Fibroblast of lung (primary cell): ENCODE measurements at places on chromosomes 11 and 22. TPM values are rescaled to one million over a fixed set of nuclear protein-coding genes. Genes with fewer than 3 reads are reported as not detected.

The GRIK4 gene
- total RNA-seq: 0.17 and 0.77 TPM in 2 replicates

The PDGFB gene
- under 0.01 TPM in 1 of 2 replicates, not detected in the other for total RNA-seq

The C11orf86 gene
- not detected in 2 replicates for total RNA-seq

The OR52I1 gene
- total RNA-seq: not detected in 2 replicates

The PSMA1 gene
- 136 and 165 TPM in 2 replicates for total RNA-seq

The CD6 gene
- total RNA-seq: not detected in 2 replicates

The ABTB2 gene
- total RNA-seq: 2.8 and 5.8 TPM in 2 replicates

The ACR gene
- not detected in 2 replicates for total RNA-seq

The DUSP8 gene
- total RNA-seq: 0.51 and 0.66 TPM in 2 replicates

The NCF4 gene
- total RNA-seq: not detected in 2 replicates

The OR10A2 gene
- total RNA-seq: not detected in 2 replicates

The SYNGR1 gene
- 7.7 and 13.0 TPM in 2 replicates for total RNA-seq

The SOX10 gene
- not detected in 2 replicates for total RNA-seq

The VPREB1 gene
- total RNA-seq: not detected in 2 replicates

The RTN4R gene
- 0.26 and 0.99 TPM in 2 replicates for total RNA-seq

The LINC01488 gene
- not detected in 2 replicates for total RNA-seq

The PIK3C2A gene
- 38.0 and 39.8 TPM in 2 replicates for total RNA-seq

The FZD4 gene
- 11.8 and 15.7 TPM in 2 replicates for total RNA-seq

The CRYBB2 gene
- not detected in 2 replicates for total RNA-seq

The OR52H1 gene
- 0.50 and 0.51 TPM in 2 replicates for total RNA-seq

The SHISA8 gene
- not detected in 2 replicates for total RNA-seq

The CCDC116 gene
- total RNA-seq: under 0.01 and 0.17 TPM in 2 replicates

The TTC9C gene
- 32.4 and 44.4 TPM in 2 replicates for total RNA-seq

The TRPM5 gene
- total RNA-seq: not detected in 2 replicates

The ARHGAP8 gene
- total RNA-seq: under 0.01 and 0.17 TPM in 2 replicates

The XKR3 gene
- total RNA-seq: 0.17 TPM in 1 of 2 replicates, not detected in the other

The C11orf87 gene
- not detected in 2 replicates for total RNA-seq

The CREB3L1 gene
- total RNA-seq: 14.4 and 28.4 TPM in 2 replicates

The CYP2D6 gene
- total RNA-seq: 0.26 and 0.33 TPM in 2 replicates

The UBE2L3 gene
- 19.8 and 23.8 TPM in 2 replicates for total RNA-seq

The SPTBN2 gene
- total RNA-seq: 0.51 and 0.99 TPM in 2 replicates
